ENCODE measurements at places on chromosomes 1 and 21.

- no peak for DNase-seq
Measured at GRCh38 chr1:178632653-178633052, 92.4 kb upstream of the RALGPS2 start.

DNA sequence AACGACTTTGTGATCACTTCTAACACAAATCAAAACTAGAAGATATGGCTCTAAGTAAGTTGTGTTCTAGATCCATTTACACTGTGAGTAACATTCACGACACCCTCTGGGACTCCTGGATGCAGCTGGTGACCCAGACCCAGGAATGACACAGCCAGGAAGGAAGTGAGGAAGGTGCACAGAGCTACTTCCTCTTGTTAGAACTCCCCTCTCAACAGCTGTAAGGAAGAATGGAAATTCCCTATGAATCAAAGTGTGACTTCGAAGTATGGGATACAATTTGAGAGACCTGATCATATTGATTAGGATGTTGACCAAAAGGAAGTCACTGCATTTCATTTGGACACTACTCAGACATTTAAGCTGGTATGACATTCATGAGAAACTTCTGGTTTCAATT lies 185.3 kb downstream of the NRIP1 start:
- DNase-seq: no peak

- no peak for DNase-seq
Measured at GRCh38 chr1:230794871-230795605, 47.9 kb downstream of the CAPN9 start.

GRCh38 chr21:35097525-35097924 lies 48.4 kb upstream of the RUNX1 start:
- no peak for DNase-seq

DNA sequence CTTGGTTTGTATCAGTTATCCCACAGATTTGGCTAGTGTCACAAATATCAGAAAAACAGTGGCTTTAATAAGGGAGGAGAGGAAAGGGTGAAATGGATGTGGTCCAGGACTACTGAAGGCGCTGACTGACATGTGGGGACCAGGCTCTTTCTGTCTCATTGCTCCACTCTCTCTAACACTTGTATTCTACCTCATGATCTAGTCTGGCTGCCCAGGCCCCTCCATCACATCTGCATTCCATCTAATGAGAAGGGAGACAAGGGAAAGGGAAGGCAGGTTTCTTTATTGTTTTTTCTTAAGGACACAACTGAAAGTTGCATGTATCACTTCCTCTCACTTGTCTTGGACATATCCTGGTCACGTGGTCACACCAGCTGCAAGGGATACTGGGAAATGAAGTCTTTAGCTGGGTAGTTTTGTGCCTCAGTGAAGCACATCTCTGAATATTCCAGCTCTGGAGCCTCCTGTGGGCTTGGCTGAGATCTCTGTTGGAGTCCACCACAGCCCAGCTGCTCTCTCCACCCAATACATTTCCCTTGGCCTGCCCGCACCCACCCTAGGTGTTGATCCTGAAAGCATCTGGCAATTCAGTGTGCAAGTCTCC lies 42.0 kb upstream of the PADI2 start:
- DNase-seq: no peak

DNA sequence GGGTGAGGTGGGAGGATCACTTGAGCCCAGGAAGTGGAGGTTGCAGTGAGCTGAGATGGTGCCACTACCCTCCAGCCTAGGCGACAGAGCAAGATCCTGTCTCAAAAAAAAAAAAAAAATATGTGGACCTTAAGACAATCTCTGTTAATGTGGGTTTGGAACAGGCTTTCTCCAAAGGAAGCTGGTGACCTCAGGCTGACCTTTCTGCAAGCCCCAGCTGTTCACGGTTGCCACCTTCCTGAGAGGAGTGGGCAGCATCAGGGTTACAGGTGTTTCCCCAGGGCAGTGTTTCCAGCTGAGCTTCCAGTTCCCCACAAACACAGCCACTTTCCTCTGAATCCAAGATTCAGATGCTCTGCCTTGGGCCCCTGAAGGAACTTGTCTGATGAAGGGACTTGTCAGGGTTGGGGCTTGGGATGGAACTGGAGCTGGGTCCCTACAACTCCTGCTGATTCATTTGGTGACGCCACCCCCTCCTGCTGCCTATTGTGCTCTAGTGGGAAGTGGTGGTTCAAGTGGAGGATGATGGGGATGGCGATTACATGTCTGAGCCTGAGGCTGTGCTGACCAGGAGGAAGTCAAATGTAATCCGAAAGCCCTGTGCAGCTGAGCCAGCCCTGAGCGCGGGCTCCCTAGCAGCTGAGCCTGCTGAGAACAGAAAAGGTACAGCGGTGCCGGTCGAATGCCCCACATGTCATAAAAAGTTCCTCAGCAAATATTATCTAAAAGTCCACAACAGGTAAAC lies 1.9 kb downstream of the ZBTB48 start:
- no peak for DNase-seq

- DNase-seq: no peak
Measured at GRCh38 chr1:218659911-218660677, 315.0 kb downstream of the TGFB2 start.

DNA sequence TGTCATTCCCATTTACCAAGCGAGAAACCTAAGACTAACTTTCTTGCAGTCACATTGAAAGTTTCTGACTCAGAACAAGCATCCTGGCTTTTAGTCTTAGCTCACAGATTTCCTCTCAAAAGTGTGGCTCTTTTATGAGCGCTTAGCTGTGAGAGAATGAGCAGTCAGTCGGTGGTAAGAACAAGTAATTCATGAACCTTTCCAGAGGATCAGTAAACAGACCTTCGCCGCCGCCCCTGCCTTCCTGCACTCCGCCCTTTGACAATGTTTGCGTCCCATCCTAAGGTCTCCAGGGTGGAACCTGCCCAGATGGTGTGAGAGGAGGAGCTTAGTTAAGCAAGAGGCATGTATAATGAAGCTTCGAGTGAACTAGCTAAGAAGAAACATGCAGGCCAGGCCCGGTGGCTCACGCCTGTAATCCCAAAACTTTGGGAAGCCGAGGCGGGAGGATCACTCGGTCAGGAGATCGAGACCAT lies 142.4 kb downstream of the GLUL start:
- no peak for DNase-seq

Data from right lung (tissue), 10 donors.